ENCODE measurements at places on chromosomes 6 and 20.

DNA sequence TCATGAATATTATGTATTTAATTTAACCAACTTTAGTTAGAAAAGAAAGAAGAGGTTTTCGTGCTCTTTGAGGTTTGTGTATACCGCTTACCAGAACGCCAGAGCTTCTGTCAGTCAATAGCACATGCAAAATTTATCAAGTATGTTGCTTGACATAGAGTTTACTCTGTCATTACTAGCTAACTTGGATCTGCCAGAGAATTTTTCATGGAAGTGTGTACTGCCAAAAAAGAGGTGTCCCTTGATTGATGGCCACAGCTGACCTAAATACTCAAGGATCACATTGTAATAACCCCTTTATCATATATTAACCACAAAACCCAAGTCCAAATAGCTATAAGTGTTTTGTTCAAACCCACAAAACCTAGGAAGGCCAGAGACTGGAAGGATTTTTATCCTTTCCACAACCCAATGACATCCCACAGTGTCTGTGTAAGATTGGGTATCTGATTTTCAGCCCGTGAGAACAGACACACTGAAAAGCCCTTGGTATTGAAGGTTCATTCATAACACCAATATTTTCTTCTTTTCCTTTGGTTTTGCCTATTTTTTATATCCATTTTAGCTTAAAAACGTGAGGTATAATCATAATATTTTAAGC, 194.0 kb upstream of the EYA4 start:
- DNase-seq = no peak

DNA sequence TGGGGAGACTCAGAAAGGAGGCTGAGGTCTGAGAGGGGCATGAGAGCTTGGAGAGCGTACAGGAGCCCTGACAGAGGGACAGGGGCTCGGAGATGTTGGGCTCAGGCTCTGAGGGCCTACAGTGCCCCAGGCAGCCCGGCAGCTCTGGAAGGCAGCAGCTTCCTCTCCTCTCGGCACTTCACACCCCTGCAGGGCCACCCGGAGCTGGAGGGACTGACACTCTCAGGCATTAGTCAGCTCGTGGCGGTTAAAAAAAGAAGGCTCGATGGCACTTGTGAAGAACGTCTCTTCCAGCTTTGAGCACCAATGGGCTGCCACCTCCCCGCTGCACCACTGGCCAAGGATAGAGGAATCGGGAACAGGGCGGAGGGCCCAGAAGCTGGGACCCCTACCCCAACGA, 62.6 kb upstream of the SIRPA start:
- no peak for DNase-seq

DNA sequence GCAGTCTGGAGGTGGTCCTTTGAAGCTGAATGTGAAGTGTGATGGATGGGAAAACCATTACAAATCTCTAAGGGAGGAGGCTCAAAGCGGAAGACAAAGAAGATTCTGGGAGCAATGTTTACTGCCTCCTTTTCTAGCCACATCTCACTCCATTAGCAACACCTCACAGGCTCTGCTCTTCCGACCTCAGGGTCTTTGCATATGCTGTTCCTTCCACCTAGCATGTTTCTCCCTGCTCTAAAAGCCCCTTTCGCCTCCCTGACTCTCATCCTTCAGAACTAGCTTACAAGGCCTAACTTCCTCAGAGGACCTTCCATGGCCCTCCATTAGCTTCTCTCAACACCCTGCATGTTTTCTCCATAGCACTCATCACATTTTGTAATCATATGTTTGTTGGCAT, 4.6 kb upstream of the TCP11 start:
- DNase-seq = no peak

- DNase-seq = peak; percentile 61
Observed at GRCh38 chr6:11231564-11232192, 790 bp downstream of the NEDD9 start.

- DNase-seq = no peak
Observed at GRCh38 chr6:138531387-138531786, 32.1 kb upstream of the NHSL1 start.

DNA sequence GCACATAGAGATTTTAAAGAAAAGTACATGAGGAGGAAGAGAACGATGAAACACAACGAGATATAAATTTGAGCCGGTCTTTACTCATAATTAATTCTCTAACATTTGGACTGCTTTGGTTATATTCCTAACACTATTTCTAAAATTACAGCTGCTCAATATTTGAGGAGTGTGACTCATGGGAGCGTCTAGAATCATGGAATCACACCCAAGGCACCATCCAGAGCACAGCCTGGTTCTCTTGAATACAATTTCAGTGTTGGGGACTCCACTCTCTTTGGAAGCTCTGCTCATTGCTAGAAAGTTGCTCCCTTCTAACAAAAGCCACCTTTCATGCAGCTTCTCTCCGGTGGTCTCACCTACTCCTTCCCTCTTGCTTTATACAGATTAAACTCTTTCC, 64.4 kb downstream of the LY86 start:
- no peak for DNase-seq

GRCh38 chr6:108737594-108738546, 110.4 kb upstream of the ARMC2 start:
- DNase-seq = peak; percentile 90

- no peak for DNase-seq
Observed at GRCh38 chr6:161736326-161736725, 462.5 kb upstream of the AGPAT4 start.

- no peak for DNase-seq
Observed at GRCh38 chr6:26170181-26170580, 83.0 kb downstream of the HFE start.

DNA sequence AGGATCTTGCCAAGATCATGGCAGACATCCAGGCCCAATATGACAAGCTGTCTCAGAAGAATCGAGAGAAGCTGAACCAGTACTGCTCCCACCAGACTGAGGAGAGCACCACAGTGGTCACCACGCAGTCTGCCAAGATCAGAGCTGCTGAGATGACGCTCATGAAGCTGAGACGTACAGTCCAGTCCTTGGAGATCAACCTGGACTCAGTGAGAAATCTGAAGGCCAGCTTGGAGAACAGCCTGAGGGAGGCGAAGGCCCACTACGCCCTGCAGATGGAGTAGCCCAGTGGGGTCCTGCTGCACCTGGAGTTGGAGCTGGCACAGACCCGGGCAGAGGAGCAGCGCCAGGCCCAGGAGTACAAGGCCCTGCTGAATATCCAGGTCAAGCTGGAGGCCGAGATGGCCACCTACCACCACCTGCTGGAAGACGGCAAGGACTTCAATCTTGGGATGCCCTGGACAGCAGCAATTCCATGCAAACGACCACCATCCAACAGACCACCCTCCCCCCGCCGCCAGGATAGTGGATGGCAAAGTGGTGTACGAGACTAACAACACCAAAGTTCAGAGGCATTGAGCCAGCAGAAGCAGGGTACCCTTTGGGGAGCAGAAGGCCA, 44.7 kb upstream of the GRM4 start:
- DNase-seq = no peak

GRCh38 chr6:6546318-6547109, 42.0 kb upstream of the LY86 start:
- peak; percentile 6 for DNase-seq
